ENCODE measurements at places on chromosomes 1 and 21.

- DNase-seq = no peak
Measured at GRCh38 chr1:221812905-221813597, 71.2 kb upstream of the DUSP10 start.

DNA sequence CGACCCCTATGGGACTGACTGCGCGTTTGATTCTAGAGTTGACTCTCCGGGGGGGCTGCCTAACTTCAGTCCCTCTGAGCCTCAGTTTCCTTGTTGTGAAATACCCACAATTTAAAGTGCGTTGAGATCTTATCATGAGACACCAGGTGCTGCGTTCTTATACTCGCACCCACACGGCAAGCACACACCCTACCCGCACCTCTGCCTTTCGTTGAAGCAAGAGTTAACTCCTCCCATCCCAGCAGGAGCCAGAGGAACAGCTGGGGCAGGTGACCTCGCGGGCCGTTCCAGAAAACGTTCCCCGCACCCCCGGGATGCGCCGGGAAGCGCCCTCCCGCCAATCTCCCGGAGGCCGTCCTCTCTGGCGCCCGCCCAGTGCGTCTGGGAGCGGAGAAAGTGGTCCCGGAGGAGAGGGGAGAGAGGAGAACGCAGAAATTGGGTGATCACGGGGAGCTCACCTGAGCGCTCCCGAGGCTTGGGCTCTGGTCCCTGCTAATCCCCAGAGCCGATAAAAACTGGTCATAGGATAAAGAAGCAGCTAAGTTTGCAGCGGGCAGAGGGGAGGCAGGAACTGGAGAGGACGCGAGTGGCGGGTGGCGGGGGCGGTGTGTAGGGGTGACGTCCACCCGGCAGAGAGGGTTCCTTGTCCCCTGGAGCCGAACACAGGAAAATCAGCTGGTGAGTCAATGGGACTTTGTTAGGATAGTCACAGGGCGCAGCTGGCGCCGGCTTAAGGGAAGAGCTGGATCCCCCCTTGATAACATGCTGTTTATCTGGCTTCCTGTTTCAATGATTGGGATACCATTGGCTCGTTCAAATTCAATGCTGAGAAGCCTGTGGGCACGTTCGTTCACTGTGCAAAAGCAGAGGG lies 869 bp downstream of the NAV1 start:
- DNase-seq = no peak

DNA sequence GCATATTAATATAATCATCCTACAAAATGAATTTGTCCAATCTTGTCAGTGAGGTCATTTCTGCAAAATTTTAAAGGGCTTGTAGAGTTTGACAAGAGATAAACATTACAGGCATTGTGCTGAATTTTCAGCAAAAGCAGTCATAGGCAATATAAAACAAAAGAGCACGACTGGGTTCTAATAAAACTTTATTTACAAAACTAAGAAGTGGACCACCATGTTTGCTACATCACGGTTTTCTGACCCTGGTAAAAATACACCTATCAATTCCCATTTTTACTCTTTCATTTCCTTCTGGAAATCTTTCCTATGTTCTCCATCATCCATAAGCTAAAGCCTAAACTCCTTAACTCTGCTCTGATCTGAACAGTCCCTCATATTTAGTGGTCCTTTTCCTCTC lies 229.8 kb upstream of the SGIP1 start:
- no peak for DNase-seq

DNA sequence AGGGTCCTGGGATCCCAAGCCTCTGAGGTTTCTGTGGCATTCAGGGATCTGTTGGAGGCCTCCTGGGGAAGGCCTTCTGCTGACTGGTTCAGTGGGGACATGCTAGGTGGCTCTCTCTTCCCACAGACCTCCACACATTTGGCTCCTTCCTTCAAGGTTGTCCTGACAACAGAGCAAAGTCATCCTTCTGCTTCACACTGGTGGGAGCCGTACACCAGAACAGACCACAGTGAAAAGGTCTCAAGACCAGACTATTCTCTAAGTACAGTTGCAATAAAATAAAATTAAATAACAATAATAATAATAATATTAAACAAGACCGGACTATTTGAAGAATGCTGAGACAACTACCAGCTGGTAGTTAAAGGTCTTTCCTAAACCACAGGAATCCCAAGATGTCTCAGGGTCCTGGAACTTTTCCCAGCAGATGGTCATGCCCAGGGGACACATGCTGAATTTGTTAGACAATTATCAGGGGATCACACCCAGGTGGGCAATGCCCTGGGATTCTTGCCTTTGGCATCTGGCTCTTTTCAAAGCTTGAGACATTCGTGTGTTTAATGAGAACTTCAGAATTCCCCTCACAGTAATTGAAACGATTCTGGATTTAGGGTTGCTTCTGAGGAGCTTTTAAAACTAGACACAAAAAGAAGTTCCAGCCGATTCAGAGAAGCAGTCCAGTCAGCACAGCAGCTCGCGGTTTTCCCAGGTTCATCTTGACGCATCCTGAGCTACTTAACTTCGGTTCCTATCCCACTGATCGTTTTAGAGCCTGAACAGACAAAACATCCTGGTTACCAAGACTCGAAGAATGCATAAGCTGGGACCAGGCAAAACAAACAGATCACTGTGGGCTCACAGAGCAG lies 22.9 kb downstream of the HTR1D start:
- no peak for DNase-seq

- no peak for DNase-seq
Measured at GRCh38 chr1:67053535-67053784, 488 bp downstream of the SLC35D1 start.

- no peak for DNase-seq
Measured at GRCh38 chr1:15500184-15501178, 23.5 kb downstream of the CASP9 start.

GRCh38 chr1:54335755-54336108 lies 70.5 kb downstream of the SSBP3 start:
- DNase-seq = no peak

DNA sequence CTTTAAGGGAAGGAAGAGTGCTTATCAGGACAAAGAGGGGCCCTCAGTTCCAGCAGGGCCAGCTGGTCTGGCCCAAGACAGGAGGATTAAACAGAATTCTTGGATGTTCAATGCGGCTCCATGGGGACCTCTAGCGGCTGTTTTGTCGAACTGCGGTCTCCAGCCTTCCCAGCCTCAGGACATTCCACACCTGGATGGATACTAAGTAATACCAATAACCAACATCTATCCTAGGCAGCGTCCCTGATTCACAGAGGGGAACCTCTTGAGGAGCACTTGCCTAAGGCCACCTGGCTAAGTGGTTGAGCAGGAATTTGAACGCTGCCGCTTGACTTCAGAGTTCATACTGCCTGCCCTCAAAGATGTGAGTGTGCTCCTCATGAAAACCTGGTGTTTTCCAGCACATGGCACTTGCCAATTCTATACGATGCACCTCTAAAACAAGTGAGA lies 15.5 kb upstream of the CD247 start:
- no peak for DNase-seq

DNA sequence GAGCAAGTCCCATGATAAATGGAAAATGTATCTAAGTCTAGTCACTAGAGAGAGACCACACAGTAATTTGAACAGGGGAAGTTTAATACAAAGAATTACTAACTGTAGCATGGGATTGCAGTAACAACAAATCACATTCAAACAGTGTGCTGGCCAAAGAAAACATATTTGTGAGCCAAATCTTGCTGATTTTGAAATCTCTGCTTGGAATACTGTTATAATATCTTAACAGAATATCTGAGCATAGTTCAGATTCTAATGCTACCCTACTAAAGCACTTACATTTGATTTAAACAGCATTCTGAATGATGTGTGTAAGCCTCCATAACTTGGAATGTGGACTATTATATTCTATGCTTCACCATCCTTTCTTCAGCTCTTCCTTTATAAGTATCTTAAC lies 270.0 kb upstream of the BRINP3 start:
- DNase-seq = no peak

GRCh38 chr1:30120245-30121000 lies 603.0 kb downstream of the MATN1 start:
- no peak for DNase-seq

DNA sequence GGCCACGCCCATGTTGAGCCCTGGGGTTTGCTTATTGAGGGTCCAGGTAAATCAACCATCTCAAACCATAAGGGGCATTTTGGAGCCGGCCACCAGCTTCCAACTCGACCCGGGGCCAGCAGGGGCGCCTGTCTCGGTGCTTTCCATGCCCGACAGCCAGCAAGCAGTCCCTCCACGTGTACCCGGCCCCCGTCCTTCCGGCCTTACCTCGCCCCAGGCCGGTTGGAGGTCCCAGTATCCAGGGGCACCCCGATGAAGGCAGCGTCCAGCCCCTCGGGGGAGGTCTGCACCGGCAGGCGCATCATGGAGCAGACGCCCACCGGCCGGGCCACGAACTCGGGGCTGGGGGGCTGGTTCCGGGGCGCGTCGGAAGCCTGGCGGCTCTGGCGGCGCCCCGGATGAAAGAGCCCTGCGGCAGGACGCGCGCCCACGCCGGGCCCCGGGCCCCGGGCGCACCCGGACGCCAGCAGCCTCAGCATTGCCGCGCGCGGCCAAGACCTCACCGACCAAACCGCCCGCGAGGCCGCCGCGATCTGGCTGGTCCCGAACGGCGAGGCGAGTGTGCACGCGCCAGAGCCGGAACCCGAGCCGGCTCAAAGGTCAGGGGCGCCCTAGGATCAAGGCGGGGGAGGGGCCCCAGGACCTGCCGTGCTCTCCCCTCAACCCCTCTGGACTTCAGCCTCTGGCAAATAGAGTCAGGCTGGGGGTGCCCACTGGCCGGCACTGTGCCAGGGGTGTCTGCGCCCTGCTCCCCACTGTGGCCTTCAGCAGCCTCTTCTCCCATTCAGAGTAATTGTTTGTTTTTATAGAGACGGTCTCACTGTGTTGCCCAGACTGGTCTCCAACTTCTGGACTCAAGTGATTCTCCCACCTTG lies at the start of gene AGMAT:
Gene AGMAT (minus strand): TSS at position 563 of the 875 bp plus-strand sequence. CDS start 84 bp downstream, at position 479.
- DNase-seq = no peak

DNA sequence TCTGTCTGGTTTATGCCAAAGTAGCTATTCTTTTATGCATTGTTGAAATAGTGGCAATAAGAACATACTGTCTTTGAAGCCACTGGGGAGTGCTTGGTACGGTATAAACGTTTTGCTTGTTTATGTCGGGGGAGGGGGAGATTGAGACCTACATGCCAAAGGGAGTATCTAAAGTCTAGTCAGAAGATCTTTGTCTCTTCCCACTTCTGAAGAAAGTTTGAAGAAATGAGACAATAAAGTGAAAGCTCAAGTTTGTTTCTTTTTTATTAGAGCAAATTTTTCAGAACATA lies 6.8 kb downstream of the AKIRIN1 start:
- no peak for DNase-seq

DNA sequence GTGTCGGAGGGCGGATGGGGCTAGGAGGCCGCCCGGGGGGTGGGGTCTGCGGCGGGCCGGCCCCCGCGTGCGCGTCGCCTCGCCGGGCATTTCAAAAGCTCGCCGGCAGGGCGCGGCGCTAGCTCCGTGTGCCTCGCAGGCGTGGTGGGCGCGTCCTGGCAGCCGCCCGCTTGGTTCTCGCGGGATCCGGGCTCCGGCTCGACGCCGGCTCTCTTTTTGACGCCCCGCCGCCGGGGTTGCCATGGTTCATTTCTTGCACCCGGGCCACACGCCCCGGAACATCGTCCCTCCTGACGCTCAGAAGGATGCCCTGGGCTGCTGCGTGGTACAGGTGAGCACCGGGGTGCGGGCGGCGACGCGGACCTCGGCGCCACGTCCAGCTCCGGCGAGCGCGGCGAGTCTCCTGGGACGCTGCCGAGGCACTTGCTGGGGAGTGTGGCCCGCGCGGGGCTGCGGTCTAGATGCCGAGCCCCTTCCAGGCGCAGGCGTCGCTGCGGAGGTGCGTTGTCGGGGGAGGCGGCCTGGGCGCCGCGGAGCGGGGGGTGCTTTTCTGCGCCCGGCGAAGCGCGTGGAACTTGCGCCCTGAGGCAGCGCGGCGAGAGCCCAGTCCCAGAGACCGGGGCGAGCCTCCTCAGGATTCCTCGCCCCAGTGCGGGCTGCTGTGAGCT lies at the start of gene ZYG11A:
Gene ZYG11A (plus strand): TSS at position 118 of the 668 bp plus-strand sequence. CDS start 124 bp downstream, at position 242.
- DNase-seq = peak; percentile 39

DNA sequence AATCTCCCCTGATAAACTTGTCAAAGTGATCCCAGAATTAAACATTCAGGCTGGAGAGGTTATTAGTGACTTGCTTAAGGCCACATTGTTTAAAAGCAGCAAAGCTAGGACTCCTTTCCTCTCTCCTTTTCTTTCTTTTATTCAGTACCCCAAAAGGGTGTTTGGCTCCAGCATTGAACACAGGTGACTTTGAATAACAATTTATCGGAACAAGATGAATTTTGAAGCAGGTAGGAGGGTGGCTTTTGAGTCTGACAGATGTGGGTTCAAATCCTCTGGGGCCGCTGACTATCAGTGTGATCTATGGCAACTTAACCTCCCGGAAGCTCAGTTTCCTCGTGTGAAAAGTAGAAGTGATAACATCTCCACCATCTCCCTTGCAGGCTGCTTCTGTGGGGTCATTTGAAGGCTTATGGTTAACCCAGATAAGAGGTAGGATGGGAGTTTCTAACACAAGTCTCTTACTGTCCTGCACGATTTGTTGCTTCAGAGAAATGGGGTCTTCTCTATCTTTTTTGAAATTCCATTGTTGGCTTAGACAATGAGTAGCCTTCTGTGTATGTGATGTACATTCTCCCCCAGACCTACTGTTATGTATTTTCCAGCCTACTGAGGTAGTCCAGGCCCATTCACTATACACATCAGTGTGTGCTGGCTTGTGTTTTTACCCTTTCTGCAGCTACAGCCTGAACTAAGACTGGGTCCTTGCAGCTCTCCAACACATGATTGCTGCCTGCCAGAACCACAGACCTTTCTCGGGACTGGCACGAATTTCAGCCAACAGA lies 29.0 kb downstream of the JUN start:
- DNase-seq = no peak

GRCh38 chr1:6585081-6585722 lies 5.4 kb downstream of the ZBTB48 start:
- no peak for DNase-seq

DNA sequence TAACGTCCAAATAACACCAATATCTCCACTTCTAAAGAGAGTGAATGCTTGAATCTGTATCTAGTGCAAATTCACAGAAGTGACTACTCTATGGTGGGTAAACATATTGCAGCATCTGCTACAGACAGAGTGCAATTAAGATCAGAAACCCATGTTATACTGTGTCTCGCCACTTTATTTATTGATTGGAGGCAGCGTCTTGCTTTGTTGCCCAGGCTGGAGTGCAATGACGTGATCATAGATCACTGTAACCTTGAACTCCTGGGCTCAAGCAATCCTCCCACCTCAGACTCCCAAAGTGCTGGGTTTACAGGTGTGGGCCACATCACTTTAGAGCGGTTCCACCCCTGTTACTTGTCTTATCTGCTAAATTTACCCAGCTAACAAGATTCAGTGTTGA lies 57.0 kb downstream of the HLCS start:
- DNase-seq = no peak

- no peak for DNase-seq
Measured at GRCh38 chr21:17828223-17828622, 9.1 kb upstream of the C21orf91 start.

DNA sequence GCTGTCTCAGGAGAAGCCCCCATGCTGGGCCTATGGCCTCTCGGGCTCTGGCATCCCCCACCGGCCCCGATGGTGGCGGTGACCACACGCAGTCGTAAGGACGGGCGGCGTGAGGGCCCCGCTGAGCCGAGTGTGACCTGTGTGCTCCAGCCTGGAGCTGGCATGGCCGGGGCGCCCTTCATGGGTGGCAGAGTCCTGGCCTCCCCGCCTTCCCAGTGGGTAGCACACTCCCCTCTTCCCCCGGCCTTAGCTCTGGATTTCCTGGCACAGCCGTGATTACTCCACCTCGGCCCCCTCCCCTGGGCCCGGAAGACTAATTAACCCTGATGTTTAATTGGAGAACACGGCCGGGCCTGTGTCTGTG lies 44.6 kb downstream of the SLX9 start:
- no peak for DNase-seq

GRCh38 chr1:206502403-206502802 lies 4.9 kb upstream of the RASSF5 start:
- no peak for DNase-seq

All from stimulated activated CD4-positive, alpha-beta T cell treated with anti-CD3 and anti-CD28 coated beads, Interleukin-1b, Interleukin-23, amount 100 ng/mL, for 1 hour (primary cell).